Esophagus muscularis mucosa (tissue), 4 donors: ENCODE measurements at places on chromosomes 7 and 10.

DNA sequence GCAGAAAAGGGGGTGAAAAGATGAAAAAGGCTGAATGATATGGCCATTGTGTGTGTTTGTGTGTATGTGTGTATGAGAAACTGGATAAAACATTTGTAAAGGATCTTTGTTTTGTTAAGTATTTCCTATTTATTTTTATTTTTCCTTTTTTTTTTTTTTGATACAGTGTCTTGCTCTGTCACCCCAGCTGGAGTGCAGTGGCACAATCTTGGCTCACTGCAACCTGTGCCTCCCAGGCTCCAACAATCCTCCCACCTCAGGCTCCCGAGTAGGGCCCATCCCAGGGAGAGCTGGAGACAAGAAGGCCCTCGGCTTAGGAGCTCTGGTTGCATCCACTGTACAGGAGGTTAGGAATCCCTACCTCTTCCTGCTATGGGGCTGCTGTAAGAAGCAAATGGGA is 6.9 kb upstream of the CALML5 start:
- no peak overlapping the region for H3K27ac ChIP-seq
- peaks cover 33% of the 10 kb centered on the region for H3K4me1 ChIP-seq
- H3K4me3 ChIP-seq, result no peak overlapping the region
- no peak for DNase-seq
- no peaks in the 10 kb centered on the region for H3K27me3 ChIP-seq

DNA sequence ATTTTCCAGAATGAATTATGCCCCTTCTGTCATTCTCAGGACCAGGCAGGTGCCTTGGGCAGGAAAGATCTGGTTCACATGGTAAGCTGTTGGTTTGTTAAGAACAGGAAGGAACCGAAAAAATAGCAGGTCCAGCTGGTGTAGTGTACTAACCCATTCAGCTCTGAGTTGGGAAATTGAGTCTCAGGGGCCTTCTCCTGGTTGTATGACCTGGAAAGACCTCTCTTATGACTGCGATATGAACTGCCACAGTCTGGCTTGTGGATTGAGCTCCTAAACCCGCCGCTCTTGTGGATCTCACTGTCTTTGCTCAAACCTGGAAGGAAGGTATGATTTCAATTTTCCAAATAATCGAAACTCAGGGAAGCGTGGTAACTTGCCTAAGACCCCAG is 4.5 kb downstream of the LRIT1 start:
- no peak for DNase-seq
- H3K4me3 ChIP-seq, result no peak overlapping the region
- no peaks in the 10 kb centered on the region for H3K4me1 ChIP-seq
- H3K27me3 ChIP-seq, result no peaks in the 10 kb centered on the region

DNA sequence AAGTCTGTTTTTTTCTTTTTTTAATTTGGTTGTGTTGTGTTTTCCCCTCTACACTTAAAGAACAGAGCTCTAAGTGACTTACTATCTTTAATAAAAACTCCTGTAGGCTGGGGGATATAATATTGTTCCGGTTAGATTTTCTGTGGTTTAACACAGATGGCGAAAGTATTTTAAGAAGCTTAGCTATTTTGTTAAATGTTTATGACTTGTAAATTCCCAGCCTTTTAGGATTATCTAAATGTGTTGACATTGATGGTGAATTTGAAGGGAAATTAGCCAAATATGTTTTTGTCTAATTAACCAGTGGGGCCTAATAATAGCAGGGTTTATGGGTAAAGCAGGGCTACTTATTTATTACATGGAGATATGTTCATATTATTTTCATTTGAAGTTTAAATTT is 538.5 kb downstream of the INHBA start:
- H3K27ac ChIP-seq, result no peak overlapping the region
- no peaks in the 10 kb centered on the region for H3K4me1 ChIP-seq
- H3K27me3 ChIP-seq, result no peaks in the 10 kb centered on the region
- no peak for DNase-seq
- H3K4me3 ChIP-seq, result no peak overlapping the region
- no peaks in the 10 kb centered on the region for H3K36me3 ChIP-seq

- H3K4me3 ChIP-seq, result no peak overlapping the region
- no peaks in the 10 kb centered on the region for H3K27me3 ChIP-seq
These were observed 7.5 kb downstream of the SAR1A start for GRCh38 chr10:70162892-70163201.

GRCh38 chr7:18201350-18201749 is 173.7 kb upstream of the PRPS1L1 start:
- no peak for DNase-seq
- no peak overlapping the region for H3K4me3 ChIP-seq
- H3K36me3 ChIP-seq, result no peaks in the 10 kb centered on the region
- peaks cover 62% of the 10 kb centered on the region for H3K4me1 ChIP-seq
- no peaks in the 10 kb centered on the region for H3K27me3 ChIP-seq
- H3K27ac ChIP-seq, result peak overlapping the region; percentile 70

GRCh38 chr7:151744656-151745638 is 132.0 kb downstream of the PRKAG2 start:
- H3K4me3 ChIP-seq, result no peak overlapping the region
- H3K27ac ChIP-seq, result no peak overlapping the region
- peaks cover 17% of the 10 kb centered on the region for H3K4me1 ChIP-seq
- no peaks in the 10 kb centered on the region for H3K27me3 ChIP-seq

GRCh38 chr10:88693392-88694020 is 12.5 kb upstream of the LIPK start:
- no peaks in the 10 kb centered on the region for H3K27me3 ChIP-seq
- no peak for DNase-seq
- H3K27ac ChIP-seq, result no peak overlapping the region
- H3K36me3 ChIP-seq, result no peaks in the 10 kb centered on the region

DNA sequence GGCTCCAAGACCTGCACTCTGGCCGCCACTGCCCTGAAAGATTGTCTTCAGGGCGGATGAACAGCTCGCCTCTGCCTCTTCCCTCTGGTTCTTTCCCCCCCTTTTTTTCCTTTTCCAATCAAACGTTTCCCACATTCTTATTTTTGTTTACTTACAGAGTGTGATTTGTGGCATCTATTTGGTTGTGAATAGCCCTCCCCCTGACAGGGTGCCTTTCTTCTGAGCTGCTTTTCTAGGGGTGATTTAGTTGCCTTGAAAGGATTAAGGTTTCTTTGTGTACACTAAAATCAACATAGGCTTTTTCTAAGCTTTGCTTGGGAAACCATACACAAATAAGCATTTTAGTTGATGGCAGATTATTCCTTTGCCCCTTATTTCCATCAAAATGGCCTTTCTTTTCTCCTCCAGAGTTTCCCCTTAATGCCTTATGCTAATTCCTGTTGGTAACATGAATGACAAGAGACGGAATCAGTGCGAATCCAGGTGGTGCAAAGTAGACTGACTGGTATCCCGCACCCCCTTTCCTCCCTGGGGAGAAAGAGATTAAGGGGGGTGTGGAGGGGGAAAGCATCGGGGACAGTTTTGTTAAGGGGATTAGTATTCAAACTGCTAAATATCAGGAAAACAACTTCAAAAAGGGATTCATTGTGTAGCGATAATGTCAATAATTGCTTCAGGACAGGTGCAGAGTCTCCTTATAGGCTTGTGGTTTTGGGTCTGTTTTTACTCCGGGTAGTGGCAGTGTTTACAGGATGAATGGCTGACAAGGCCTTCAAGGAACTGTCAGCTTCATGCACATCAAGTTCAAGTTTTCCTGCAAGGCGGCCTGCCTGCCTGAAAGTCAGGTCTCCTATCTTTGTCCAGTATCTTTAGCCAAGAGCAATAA is 431.6 kb upstream of the GALNT17 start:
- no peak overlapping the region for H3K4me3 ChIP-seq
- H3K27me3 ChIP-seq, result no peaks in the 10 kb centered on the region
- peaks cover 53% of the 10 kb centered on the region for H3K4me1 ChIP-seq
- H3K27ac ChIP-seq, result no peak overlapping the region
- no peak for DNase-seq
- H3K36me3 ChIP-seq, result no peaks in the 10 kb centered on the region

GRCh38 chr7:77888998-77889397 is 90.4 kb downstream of the PHTF2 start:
- no peak overlapping the region for H3K27ac ChIP-seq
- H3K27me3 ChIP-seq, result no peaks in the 10 kb centered on the region
- H3K4me1 ChIP-seq, result no peaks in the 10 kb centered on the region
- H3K4me3 ChIP-seq, result no peak overlapping the region
- DNase-seq, result no peak

DNA sequence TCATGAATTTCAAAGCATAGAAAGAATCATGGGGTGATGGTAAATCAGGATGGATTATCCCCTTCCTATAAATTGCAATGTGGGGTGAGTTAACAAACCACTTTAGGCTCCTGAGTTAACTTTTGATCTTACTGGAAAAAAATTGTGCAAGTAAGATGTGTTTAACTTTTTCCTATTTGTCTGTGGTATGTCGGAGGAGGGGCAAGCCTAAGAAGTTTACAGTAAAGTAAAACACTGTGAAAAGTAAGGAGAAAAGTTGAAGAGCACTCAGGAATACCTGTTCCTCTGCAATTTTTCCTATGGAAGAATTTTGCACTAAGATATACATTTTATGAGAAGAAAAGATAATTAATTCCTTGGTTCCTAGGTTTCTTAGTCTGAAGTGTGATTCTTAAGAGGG is 44.4 kb downstream of the IFIT5 start:
- H3K27me3 ChIP-seq, result no peaks in the 10 kb centered on the region
- no peak overlapping the region for H3K4me3 ChIP-seq
- no peaks in the 10 kb centered on the region for H3K36me3 ChIP-seq
- no peaks in the 10 kb centered on the region for H3K4me1 ChIP-seq
- peak overlapping the region; percentile 3 for H3K27ac ChIP-seq
